ENCODE measurements at places on chromosomes 11 and 22.

DNA sequence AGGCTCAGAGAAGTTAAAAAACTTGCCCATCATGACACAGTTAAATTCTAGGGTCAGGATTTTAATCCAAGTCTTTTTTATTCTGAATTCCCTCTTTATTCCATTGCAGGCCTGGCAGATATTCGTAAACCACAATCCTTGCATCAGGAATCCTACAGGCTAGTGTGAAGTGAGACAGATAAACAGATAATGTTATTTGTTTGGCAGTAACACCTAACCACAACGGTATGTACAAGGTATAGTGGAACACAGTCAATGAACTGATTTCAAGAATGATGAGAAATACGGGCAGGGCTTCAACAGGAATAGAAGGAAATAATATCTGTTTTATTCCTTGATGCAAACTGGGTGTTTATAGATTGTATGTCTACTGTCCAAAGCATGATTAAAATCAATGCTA, 32.0 kb upstream of the NARS2 start:
- H3K36me3 ChIP-seq, result no peaks in the 10 kb centered on the region
- peaks cover 45% of the 10 kb centered on the region for H3K27me3 ChIP-seq
- H3K4me1 ChIP-seq, result no peaks in the 10 kb centered on the region
- H3K4me3 ChIP-seq, result no peak overlapping the region
- no peak overlapping the region for H3K27ac ChIP-seq
- DNase-seq, result no peak

DNA sequence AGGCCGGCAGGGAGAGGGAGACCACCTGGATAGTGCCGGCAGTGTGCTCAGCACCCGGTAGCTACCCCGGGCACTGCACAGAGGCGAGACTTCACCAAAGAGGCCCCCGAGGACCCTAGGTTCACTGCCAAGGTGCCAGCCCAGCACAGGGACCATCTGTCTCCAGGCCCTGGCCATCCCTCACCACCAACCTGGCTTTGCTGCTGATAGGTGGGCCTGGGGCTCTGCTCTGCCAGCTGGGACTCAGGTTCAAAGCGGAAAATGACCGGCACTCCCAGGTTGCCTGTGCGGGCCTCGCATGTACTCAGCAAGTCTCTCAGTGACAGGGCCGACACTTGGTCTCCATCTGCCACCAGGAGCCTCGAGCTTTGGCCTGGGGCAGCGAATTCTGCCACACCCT, 812.2 kb downstream of the BRD1 start:
- no peak for DNase-seq
- H3K36me3 ChIP-seq, result no peaks in the 10 kb centered on the region
- no peak overlapping the region for H3K4me3 ChIP-seq
- peaks cover 49% of the 10 kb centered on the region for H3K27me3 ChIP-seq
- H3K27ac ChIP-seq, result no peak overlapping the region

DNA sequence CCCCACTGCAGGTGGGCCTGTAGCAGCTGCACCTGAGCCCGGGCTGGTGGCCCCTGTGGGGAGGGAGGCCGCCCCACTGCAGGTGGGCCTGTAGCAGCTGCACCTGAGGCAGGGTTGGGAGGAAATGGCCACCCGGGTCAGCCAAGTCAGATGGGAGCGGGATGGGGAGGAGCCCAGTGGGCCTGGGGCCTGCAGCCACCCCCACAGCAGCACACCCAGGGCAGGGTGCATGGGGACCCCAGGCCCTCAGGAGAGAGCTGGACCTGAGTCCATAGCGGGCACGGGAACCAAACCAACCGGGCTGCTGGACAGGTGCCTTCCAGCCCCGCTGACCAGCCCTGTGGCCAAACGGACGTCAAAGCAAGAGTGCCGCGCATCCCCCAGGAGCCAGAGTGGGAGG, 61.7 kb downstream of the BRD1 start:
- no peaks in the 10 kb centered on the region for H3K27me3 ChIP-seq
- H3K27ac ChIP-seq, result no peak overlapping the region
- H3K36me3 ChIP-seq, result peaks cover 23% of the 10 kb centered on the region
- DNase-seq, result no peak

- no peak overlapping the region for H3K27ac ChIP-seq
- no peaks in the 10 kb centered on the region for H3K4me1 ChIP-seq
- no peak for DNase-seq
- H3K4me3 ChIP-seq, result no peak overlapping the region
- peaks cover 57% of the 10 kb centered on the region for H3K27me3 ChIP-seq
- no peaks in the 10 kb centered on the region for H3K36me3 ChIP-seq
Measured at GRCh38 chr11:125263268-125263790, 98.8 kb downstream of the PKNOX2 start.

DNA sequence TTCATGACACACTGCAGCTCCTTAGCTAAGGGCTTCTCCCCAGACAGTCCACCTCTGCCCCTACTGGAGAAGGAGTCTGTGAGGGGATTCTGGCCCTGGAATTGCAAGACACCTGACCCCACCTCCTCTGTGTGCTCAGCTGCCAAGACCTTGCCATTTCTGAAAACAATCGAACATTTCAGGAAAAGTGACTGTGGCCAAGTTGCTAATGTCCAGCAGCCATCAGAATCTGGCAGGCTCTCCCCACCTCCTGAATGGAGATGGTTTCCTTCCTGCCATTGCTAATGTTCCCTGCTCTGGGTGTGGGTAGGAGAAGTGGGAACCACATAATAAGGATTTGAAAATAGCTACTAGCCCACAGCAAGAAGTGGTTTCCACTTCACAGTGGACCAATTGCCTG, 127.2 kb upstream of the ALX4 start:
- H3K27me3 ChIP-seq, result peaks cover 96% of the 10 kb centered on the region
- H3K4me3 ChIP-seq, result no peak overlapping the region
- no peak overlapping the region for H3K27ac ChIP-seq
- no peaks in the 10 kb centered on the region for H3K4me1 ChIP-seq
- no peak for DNase-seq
- no peaks in the 10 kb centered on the region for H3K36me3 ChIP-seq

- H3K27me3 ChIP-seq, result no peaks in the 10 kb centered on the region
- no peak for DNase-seq
- H3K27ac ChIP-seq, result no peak overlapping the region
- no peaks in the 10 kb centered on the region for H3K36me3 ChIP-seq
Measured at GRCh38 chr11:97110376-97110775, 720.6 kb downstream of the JRKL start.

GRCh38 chr22:45503816-45504372, 1.2 kb downstream of the FBLN1 start:
- H3K4me3 ChIP-seq, result peak overlapping the region; percentile 47
- DNase-seq, result no peak
- no peaks in the 10 kb centered on the region for H3K36me3 ChIP-seq
- no peaks in the 10 kb centered on the region for H3K4me1 ChIP-seq

DNA sequence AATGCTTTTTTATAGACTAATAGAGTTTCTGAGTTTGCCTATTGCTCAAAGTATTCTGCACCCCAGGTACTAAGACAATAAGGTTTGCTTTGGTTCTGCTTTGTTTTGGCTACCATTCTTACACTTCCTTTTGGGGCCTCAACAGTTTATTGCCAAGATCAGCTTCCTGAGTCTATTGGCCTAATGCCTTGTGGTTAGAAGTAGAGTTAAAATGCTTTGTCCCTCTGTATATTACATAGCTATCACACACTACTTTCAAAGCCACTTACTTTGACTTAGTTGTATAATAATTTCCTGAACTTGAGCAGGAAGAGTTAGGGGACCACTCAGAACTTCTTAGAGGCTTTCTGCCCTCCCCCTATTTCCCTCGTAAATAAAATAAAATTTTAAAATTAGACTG, 96.5 kb downstream of the DLG2 start:
- no peak overlapping the region for H3K4me3 ChIP-seq
- DNase-seq, result no peak
- H3K4me1 ChIP-seq, result no peaks in the 10 kb centered on the region
- H3K27me3 ChIP-seq, result peaks cover 11% of the 10 kb centered on the region
- H3K36me3 ChIP-seq, result no peaks in the 10 kb centered on the region

- H3K4me1 ChIP-seq, result no peaks in the 10 kb centered on the region
- peaks cover 49% of the 10 kb centered on the region for H3K27me3 ChIP-seq
- no peak overlapping the region for H3K27ac ChIP-seq
- peaks cover 4% of the 10 kb centered on the region for H3K36me3 ChIP-seq
- H3K4me3 ChIP-seq, result no peak overlapping the region
Measured at GRCh38 chr11:20194470-20194869, 34.2 kb upstream of the DBX1 start.

DNA sequence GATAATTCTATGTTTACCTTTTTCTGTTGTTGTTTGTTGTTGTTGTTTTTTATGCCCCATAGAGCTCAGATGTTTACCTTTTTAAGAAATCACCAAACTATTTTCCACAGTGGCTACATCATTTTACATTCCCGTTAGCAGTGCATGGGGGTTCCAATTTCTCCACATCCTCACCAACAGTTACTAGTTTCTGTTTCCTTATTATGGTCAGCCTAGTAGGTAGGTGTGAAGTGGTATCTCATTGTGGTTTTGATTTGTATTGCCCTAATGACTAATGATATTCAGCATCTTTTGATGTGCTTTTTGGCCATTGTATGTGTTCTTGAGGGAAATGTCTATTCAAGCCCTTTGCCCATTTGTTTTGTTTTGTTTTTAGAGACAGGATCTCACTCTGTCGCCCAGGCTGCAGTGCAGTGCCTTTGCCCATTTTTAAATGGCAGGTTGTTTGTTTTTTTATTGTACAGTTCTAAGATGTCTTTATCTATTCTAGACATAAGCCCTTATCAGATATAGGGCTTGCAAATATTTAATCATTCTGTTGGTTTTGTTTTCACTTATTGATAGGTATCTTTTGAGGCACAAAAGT, 27.5 kb downstream of the CHEK2 start:
- no peak for DNase-seq
- H3K4me3 ChIP-seq, result no peak overlapping the region
- peaks cover 21% of the 10 kb centered on the region for H3K4me1 ChIP-seq
- no peaks in the 10 kb centered on the region for H3K27me3 ChIP-seq
- peak overlapping the region; percentile 81 for H3K27ac ChIP-seq

- no peak overlapping the region for H3K27ac ChIP-seq
- peaks cover 2% of the 10 kb centered on the region for H3K36me3 ChIP-seq
- peaks cover 75% of the 10 kb centered on the region for H3K27me3 ChIP-seq
- no peak overlapping the region for H3K4me3 ChIP-seq
- no peak for DNase-seq
- H3K4me1 ChIP-seq, result no peaks in the 10 kb centered on the region
Measured at GRCh38 chr11:125379565-125379964, 116.5 kb downstream of the FEZ1 start.

- H3K27ac ChIP-seq, result no peak overlapping the region
- H3K4me3 ChIP-seq, result no peak overlapping the region
- H3K27me3 ChIP-seq, result no peaks in the 10 kb centered on the region
- DNase-seq, result no peak
Measured at GRCh38 chr11:68579455-68579854, 104.9 kb upstream of the GAL start.

DNA sequence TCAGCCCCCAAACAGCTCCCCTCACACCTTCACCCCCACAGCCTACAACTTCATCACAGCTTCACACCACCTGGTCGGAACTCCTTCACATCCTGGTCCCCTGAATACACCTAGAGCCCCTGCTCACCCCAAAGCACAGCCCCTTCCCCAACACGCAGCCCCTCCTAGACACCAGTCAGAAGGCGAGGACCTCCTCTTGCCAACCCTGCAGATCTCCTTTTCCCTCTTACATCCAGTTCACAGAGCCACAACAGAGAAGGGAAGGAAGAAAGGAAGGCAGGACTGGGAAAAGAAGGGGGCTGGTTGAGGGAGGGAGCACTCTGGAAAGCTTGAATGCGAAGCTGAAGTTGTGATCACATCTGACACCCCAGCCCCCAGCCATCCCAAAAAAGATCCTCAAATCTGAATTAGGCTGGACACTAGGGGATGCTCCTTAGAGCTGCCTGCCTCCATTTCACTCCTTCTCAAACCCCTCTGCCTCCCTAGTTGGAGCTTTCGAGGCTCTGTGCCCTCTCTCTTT, 629 bp downstream of the CCKBR start:
- H3K27me3 ChIP-seq, result peaks cover 10% of the 10 kb centered on the region
- H3K36me3 ChIP-seq, result peaks cover 4% of the 10 kb centered on the region
- H3K27ac ChIP-seq, result no peak overlapping the region
- H3K4me3 ChIP-seq, result no peak overlapping the region
- no peak for DNase-seq
- H3K4me1 ChIP-seq, result peaks cover 3% of the 10 kb centered on the region

- peaks cover 3% of the 10 kb centered on the region for H3K36me3 ChIP-seq
- no peak overlapping the region for H3K4me3 ChIP-seq
- peaks cover 26% of the 10 kb centered on the region for H3K4me1 ChIP-seq
- no peaks in the 10 kb centered on the region for H3K27me3 ChIP-seq
- H3K27ac ChIP-seq, result no peak overlapping the region
Measured at GRCh38 chr11:128544471-128545051, 42.8 kb downstream of the ETS1 start.

DNA sequence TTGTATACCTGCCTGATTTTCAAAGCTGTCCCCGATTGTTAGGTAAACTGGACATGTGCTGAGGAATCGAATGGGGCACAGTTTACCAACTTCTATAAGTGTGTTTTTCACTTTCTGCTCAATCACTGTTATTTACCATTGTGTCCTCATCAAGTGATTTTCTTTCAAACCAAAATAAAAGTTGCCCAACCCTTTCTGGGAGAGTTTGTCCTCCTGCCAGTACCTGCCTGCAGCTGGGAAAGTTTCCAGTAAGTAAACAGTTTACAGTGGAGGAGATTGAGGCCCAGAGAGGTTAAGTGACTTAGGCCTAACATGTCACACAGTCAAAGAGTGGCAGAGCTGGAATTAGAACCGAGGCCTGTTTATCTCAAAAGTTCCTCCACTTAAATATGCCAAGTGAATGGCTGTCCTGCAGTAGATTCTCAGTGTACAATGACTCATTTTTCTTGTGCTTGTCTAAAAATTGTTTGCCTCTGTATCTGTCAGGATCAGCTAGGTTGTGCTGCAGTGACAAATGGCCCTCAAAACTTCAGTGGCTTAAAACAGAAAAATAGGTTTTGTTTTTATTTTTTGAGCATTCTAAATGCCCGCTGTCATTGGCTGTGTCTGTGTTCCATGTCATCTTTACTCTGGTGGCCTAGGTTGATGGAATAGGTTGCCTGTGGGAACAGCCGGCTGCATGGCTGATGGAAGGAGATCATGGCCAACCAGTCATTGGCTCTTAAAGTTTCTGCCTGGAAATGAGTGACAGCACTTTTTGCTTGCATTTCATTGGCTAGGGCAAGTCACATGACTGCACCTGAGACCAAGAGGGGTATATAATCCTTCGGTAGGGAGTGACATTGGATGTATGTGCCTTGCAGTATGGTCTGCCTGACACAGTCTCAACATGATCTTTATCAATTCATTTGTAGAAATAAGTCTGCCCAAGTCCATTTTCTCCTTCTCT, 61.8 kb upstream of the CRYBB3 start:
- DNase-seq, result no peak
- H3K27me3 ChIP-seq, result no peaks in the 10 kb centered on the region
- no peak overlapping the region for H3K27ac ChIP-seq
- H3K36me3 ChIP-seq, result no peaks in the 10 kb centered on the region
- H3K4me3 ChIP-seq, result no peak overlapping the region

GRCh38 chr22:43488937-43489336, 77.1 kb downstream of the MPPED1 start:
- no peaks in the 10 kb centered on the region for H3K4me1 ChIP-seq
- DNase-seq, result no peak
- no peak overlapping the region for H3K4me3 ChIP-seq
- H3K27me3 ChIP-seq, result peaks cover 21% of the 10 kb centered on the region
- H3K27ac ChIP-seq, result no peak overlapping the region
- H3K36me3 ChIP-seq, result no peaks in the 10 kb centered on the region

Data from effector memory CD8-positive, alpha-beta T cell (primary cell).